NCI-H2029 (cell line): ENCODE measurements at places on chromosomes 6 and 20.

DNA sequence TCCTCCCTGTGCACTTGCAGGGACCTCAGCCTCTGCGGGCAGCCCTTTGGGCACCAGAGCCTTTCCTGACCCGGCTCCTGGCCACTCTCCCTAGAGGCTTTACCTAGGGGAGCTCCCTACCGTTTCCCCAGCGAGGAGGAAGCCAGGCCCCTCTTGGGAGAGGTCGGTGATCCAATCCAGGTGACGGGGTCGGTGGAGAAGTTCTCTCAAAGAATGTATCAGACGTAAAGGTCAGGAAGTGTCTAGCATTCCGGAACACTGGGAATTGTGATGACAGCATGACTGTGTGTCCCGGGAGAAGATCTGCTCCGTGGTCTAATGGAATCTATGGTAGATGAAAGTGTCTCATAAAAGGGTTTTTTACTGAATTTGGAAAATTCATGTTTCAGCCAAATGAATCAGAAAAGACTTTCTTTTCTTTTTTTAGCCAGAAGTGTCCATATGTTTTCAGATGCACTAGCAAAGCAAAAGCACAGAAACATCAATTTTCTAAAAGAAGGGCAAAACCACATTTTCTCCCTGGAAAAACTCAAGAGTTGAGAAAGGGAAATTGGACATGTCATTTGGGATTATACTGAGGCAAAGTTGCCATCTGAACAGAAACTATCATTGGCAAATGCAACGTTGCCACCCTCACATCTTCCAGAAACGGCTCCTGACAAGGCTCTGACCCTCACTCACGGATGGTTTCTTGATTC lies 289.4 kb downstream of the THBS2 start:
- DNase-seq: no peak

DNA sequence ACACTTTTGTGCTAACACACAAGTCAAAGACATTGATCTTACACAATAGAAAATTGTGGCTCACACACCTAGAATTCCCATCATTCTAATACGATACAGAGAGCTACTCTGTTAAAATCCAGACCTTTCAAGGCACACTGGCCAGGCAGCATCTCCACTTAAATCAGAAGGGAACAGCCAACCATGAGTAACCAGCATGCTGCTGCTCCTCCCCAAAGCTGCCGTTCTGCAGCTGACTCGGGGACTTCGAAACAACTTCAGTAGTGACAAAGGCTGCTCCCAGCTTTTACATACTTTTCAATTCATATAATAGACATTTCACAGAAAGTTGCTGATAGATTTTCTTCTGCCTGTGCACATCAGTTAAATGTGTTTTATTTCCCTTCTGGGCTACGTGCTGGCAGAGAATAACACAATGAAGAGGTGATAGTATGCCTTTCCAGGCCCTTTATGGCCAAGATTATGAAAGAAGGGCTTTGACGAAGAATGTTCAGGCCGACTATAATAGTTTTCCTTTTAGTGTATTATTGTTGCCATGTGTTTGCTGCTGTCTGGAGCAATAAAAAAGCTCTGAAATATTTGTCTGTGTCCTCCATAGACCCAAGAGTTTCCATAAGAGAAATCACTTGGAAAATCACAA lies 159.0 kb downstream of the GMDS start:
- DNase-seq: no peak

GRCh38 chr6:118776607-118777549 lies 117.1 kb upstream of the ASF1A start:
- DNase-seq: peak; percentile 86

- no peak for DNase-seq
Measured at GRCh38 chr6:71028236-71028876, 71.5 kb upstream of the B3GAT2 start.

DNA sequence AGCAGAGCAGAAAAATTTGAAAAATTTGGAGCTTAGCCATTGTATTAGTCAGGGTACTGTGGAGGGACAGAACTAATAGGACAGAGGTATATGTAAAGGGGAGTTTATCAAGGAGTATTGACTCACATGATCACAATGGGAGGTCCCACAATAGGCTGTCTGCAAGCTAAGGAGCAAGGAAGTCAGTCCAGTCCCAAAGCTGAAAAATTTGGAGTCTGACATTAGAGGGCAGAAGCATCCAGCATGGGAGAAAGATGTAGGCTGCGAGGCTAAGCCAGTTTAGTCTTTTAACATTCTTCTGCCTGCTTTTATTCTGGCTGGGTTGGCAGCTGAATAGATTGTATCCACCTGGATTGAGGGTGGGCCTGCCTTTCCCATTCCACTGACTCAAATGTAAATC lies 82.0 kb downstream of the SMPDL3A start:
- no peak for DNase-seq

GRCh38 chr6:86453232-86453631 lies 484.1 kb upstream of the HTR1E start:
- no peak for DNase-seq

GRCh38 chr6:158027590-158028285 lies 46.1 kb downstream of the SYNJ2 start:
- no peak for DNase-seq

GRCh38 chr20:17505636-17506517 lies 25.3 kb downstream of the BFSP1 start:
- DNase-seq: no peak
